ENCODE measurements at places on chromosomes 11 and 22.
A peak's percentile ranks its signal among the peaks of the same experiment; 100 is the strongest.

DNA sequence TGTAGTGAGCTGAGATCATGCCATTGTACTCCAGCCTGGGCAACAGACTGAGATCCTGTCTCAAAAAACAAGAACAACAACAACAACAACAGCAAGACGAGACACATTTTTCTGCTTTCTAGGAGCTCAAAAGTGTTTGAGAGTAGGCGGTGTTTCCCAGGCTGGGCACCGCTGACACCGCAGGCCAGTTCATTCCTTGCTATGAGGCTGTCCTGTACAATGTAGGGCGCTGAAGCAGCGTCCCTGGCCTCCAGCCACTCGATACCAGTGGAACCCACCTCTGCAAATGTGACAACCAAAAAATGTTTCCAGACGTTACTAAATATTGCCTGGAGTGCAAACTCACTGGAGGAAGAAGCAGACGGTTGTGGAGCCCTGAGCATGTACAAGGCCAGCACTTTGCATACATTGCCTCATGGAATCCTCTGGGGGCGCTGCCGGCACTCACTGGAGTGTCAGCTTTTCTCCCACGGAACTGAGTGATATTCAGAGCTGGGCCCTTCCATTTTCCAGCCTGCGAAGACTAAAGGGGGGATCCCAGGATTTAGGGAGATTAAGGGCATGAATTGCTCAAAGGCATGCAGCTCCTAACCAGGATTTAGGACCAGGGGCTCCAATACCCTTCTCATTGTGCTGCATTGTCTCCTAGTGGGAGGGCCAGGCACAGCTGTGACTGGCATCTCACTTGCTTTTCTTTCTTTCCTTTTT, 5.8 kb upstream of the MIEF1 start:
- peak; percentile 33 for DNase-seq

GRCh38 chr11:119409731-119410130, 13.2 kb downstream of the THY1 start:
- DNase-seq: no peak

DNA sequence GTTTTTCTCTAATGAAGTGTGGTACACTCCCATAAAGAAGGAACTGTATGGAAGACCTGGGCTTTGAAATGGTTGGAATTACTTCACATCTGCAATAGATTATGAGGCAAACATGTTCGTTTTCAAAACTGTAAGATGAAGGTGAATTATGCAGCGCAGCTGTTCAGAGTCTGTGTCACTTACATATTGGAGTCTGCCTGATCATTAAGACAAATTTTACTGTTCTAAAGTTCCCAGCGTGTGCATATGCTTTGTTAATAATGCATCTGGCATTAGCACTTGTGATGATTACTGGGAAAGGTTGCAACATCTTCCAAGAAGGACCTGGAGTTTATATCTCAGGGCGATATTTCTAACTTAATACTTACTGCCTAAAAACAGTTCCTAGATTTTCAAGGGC, 255.2 kb upstream of the ZC3H12C start:
- no peak for DNase-seq

DNA sequence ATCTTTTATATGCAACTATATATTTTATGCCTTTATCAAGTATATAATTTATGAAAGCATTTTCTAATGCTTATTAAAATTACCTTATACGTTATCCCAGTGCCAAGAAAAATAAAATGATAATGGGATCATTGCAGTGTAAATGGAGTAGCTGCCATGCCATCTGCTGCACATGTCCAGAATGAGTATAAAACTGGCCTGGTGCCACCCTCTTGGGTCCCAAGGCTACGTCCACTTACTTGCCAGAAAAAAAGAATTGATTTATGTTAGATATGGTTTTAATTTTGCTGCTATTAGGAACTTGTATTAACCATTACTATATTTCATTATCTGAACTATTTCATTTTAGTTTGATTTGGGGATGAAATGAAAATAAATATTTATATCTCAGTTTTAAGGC, 1127.1 kb upstream of the CNTN5 start:
- no peak for DNase-seq

DNA sequence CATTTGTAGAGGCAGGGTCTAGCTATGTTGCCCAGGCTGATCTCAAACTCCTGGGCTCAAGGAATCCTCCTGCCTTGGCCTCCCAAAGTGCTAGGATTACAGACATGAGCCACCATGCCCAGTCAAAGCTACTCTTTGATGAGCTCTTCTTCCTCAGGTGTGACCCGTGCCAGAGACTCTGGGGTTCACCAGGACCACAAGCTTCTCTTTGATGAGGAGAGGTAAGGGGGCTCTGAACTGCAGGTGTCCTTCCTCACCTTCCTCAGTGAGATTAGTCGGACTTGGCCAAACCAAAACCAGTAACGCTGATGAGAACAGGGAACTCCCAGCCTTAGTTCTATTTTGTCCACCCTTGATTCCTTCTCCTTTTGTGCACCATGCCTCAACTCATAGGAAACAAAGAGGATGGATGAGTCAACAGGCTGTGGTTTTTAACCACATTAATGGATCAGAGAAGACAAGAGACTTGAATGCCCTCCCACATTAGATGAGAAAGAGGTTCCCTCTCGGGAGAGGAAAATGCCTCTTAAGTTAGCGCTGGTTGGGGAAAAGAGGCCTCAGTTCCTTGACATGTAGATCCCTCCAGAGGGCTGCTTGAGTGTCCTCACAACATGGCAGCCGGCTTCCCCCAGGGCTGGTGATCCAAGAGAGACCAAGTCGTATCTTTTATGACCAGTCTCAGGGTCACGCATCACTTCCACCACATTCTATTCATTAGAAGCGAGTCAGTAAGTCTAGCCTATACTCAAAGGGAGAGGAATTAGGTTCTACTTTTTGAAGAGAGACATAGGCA, 25.7 kb upstream of the CTR9 start:
- no peak for DNase-seq

- DNase-seq: no peak
Measured at GRCh38 chr11:69498614-69499175, 17.2 kb downstream of the LINC01488 start.

Data from T-helper 1 cell (primary cell).